ENCODE measurements at places on chromosomes 7 and 10.

DNA sequence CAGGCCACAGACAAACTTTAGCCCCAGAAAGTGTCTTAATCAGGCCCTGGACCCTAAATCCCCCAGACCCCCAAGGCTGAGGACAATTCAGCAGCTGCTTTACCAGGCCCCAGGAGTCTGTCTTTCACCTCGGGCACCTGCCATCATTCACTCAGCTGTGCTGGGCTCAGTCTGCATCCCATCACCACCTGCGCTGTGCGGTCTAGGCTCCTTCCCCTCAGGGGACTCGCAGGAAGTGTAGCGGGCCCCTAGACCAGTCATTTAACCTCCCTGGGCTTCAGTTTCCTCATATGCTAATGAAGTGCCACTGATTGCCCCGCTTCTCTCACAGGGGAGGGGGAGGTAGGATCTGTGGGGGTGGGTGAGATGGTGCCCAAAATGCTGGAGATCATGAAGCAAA is 76.4 kb upstream of the ZMIZ1 start:
- DNase-seq = no peak

DNA sequence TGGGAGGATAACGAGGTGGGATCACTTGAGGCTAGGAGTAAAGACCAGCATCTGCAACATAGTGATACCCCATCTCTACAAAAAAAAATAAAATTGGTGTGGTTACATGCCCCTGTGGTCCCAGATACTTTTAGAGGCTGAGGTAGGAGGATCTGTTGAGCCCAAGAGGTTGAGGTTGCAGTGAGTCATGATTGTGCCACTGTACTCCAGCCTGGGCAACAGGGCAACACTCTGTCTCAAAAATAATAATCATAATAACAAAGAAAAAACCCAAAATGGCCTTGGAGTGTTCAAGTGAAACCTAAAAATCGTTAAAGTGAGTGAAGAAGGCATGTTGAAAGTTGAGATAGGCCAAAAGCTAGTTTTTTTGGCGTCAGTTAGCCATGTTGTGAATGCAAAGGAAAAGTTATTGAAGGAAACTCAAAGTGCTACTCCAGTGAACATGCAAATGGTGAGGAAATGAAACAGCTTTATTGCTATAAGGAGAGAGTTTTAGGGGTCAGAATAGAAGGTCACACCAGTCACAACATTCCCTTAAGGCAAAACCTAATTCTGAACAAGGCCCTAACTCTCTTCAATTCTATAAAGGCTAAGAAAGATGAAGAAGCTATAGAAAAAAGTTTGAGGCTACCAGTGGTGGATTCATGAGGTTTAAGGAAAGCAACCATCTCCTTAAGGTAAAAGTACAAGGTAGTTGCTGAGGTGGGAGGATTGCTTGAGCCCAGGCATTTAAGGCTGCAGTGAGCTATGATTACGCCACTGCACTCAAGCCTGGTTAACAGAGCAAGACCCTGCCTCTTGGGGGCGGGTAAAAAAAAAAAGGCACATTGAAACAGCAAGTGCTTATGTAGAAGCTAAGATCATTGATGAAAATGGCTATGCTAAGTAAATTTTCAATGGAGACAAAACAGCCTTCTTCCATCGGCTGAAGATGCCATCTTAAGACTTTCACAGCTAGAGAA is 45.4 kb upstream of the STOX1 start:
- DNase-seq = no peak

DNA sequence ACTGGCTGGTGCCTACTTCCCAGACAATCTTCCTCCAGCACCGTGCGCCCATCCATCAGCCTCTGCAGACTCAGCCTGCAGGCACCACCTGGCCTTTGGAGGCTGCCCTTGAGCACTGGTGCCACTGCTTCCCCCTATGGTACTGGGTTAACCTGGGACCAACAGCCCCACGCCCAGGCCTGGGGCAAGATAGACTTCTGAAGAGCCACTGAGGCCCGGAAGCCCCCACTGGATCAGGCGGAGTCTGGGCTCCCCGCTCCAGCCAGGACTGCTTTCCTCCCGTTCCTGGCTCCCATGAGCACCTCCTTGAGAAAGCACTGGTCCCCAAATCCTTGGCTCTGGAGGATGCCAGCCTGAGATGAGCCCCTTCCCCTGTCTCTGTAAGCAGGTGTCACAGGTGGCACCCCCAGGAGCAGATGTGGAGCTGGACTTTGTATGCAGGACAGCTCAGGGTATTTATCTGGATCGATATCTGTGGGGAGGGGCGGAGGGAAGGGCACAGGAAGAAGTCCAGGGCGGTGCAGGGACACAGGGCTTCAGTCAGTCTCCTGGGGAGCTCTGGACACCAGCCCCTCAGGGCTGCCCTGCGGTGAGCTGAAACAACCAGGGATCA is 206.5 kb upstream of the PPP2R2D start:
- DNase-seq = no peak

DNA sequence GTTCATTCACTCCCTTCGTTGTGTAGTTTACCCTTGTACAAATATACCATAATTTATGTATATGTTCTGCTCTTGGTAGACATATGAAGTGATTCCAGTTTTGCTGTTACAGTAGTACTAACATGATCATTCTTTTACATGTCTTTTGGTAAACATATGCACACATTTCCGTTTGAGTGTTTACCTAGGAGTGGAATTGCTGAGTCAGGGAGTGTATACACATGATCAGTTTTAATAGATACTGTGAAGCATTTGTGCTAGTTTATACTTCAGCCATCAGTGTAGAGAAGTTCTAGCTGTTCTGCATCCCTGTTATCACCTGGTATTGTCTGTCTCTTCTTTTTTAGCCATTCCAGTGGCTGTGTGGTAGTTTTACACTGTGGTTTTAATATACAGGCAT is 34.5 kb upstream of the CYP26C1 start:
- DNase-seq = no peak

DNA sequence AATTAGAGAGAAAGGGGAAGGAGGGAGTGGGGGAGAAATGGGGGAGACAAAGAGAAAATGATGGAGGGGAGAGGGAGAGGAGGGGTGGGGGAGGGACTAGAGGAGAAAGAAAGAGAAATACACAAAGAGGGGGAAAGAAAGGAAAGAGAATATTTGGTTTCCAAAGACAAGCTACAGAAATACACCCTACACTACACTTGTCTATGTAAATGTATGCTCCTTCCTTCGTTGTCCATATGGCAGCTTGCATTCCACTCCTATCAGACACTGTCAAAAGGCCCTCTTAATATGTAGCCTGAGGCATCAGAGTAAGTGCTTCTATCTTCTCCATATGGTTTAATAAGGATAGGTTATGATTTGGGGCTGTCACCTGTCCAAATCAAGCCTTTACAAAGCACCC is 92.8 kb upstream of the FEZF1 start:
- DNase-seq = no peak

GRCh38 chr10:28951484-28951883 is 274.2 kb downstream of the BAMBI start:
- DNase-seq = no peak

- DNase-seq = no peak
Observed at GRCh38 chr7:11416641-11417458, 415.1 kb downstream of the THSD7A start.

DNA sequence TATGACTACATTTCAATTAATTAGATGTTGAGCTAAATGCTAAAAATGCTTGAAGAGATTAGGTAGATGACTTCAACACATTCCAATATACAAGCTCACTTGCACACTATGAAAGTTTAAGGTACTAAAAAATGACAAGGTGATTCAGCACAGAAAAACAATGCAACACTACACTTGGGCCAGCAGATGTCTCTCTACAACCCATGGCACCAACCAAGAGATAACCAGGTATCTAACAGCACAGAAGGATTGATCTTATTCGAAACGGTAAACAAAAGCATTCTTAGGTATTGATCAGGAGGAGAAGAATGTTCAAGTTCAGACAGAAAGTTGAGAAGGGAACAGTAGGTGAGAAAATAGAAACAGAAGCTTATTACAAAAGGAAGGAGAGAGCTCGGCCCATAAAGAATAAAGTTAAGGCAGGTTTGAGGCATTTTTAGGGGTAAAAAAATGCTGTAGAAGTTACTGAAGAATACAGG is 248.2 kb upstream of the KLF14 start:
- no peak for DNase-seq

- DNase-seq = no peak
Observed at GRCh38 chr7:121500360-121501058, 104.4 kb upstream of the FAM3C start.

DNA sequence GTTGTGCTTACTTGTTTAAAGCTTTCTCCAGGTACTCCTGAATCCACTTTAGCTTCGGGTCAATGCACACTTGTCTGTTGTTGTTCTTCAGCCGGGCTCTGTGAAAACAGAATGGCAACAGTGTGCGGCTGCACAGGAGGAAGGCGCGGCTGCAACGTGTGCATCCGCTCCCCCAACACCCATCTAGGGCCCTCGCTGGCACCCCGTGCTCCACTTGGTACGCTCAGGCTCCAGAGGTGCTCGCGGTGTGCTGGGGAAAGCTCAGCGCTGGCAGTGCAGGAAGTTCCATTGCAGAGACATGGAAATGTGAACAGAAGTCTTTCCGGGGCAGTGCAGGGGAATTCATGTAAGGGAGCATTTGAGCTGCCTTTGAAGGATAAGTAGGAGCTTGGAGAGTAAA is 6.3 kb downstream of the CXCL12 start:
- no peak for DNase-seq

GRCh38 chr7:109076396-109076972 is 506.8 kb downstream of the DNAJB9 start:
- DNase-seq = no peak

- DNase-seq = no peak
Observed at GRCh38 chr10:87635498-87636312, 24.0 kb upstream of the PAPSS2 start.

DNA sequence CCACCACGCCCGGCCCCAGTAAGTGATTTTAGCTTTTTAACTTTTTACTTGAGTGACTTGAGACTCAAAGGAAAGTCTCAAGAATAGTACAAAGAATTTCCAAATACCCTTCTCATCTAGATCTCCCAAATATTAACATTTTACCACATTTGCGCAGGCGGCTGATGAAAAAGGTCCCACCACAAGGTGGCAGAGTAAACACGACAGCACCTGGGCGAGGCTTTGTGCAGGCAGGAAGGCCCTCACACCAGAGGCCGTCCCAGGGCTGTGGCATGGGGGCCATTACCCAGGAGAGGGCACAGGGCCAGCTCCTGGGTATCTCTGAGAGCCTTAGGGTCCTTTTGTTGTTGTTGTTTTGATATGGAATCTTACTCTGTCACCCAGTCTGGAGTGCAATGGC is 50.0 kb upstream of the WIPI2 start:
- DNase-seq = no peak

DNA sequence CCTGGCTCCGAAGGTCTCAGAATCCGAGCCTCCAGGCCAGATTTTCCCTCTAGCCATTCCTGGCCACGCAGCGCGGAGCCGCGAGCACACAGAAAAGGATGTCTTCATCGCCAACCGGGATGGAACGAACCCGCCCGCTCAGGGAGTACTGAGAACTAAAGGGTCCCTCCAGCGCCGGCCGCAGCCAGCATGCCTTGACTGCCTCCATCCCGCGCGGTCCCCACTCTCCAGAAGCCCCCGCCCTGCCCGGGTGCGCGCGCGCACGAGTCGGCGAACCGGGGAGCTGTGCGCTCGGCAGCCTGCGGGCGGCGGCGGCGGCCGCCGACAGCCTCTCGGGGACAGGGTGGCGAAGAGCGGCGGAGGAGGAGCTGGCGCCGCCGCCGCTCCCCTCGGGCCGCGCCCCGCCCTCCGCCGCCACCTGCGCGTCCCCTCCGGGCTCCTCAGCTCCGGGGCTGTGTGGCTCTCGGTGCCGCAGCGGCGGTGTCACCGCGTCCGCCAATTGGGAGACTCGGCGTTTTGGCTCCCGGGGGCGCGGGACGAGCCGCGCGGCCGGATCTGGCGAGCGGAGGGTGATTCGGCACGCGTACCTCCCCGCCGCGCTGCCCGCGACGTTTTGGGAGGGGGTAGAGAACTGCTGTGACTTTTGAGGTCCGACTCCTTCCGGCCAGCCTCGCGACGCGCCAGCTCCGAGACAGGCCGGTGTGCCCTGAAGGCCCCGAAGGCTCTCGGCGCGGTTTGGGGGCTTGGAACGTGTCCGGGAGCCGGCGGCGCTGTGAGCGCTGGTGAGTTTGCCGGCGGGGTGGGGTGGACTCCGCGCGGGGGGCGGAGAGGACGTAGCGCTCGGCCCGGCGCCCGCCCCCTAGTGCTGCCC is 453 bp upstream of the GALNT17 start:
- DNase-seq = no peak

- no peak for DNase-seq
Observed at GRCh38 chr10:35234073-35234472, 102.2 kb upstream of the CCNY start.

GRCh38 chr7:53022893-53023292 is 12.5 kb upstream of the POM121L12 start:
- DNase-seq = no peak

- DNase-seq = peak; percentile 32
Observed at GRCh38 chr10:132448248-132448731, 51.3 kb downstream of the PWWP2B start.

GRCh38 chr10:100747456-100748230 is 2.3 kb downstream of the PAX2 start:
- no peak for DNase-seq

GRCh38 chr7:136523571-136523970 is 344.9 kb upstream of the CHRM2 start:
- DNase-seq = no peak

DNA sequence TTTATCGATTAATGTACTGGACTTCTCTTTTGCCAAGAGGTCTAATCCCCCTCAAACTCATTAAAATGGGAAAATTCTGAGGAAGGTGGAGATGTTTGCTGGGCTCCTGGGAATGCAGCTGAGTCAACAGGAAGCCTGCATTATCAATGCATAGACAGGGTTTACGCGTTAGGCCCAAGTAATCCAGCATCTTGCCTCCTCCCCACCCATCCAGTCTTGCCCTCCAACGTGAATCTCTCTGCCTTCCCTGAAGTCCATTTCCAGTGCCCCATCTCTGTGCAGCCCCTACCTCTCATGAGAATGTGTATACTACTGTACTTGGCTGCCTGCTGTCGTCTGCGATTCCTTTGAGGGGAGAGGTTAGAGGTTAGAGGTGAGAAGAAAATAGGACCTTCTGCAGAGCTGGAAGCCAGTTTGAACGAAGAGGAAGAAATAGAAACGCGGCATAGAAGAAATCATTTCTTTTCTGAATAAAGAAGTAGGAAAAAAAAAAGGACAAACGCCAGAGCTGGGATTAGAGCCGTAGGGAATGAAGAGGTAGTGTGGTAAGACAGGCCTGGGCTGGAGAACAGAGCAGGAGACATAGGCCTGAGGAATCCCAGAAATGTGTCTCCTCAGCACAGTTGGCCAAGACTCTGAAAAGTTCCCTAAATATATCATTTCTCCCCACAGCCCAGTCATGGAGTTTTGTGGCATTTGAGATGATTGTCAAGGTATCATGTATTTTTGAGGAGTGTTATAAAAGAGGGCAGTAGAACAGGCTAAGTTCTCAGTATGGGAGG is 75.6 kb downstream of the MYOF start:
- DNase-seq = no peak

- no peak for DNase-seq
Observed at GRCh38 chr10:27192284-27192683, 37.1 kb downstream of the MASTL start.

DNA sequence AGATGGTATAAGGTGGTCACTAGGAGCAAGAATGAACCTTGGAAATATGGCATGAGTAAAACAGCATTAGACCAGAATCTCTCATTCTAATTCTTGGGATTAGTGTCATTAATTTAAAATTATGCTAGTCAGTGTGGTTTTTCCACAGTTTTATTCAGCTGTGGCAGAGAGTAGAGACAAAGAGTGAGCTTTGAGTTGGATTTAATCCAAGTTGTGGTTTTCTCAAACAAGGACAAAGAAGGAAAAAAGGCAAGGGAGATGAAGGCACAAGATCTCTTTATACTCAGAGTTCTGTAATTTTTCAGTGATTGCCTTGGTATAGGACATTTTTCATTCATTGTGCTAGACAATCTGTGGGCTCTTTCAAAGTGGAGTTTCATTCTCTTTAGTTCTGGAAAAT is 28.2 kb upstream of the AKAP9 start:
- no peak for DNase-seq

Measured in activated CD8-positive, alpha-beta memory T cell treated with anti-CD3 and anti-CD28 coated beads for 1 hour (primary cell).